Endodermal cell (in vitro differentiated cells): ENCODE measurements at places on chromosomes 3 and 15. TPM values are rescaled to one million over a fixed set of nuclear protein-coding genes. Genes with fewer than 3 reads are reported as not detected.

The LYZL4 gene
- not detected in 2 replicates for total RNA-seq

The OIP5 gene
- 18.9 and 21.2 TPM in 2 replicates for total RNA-seq

- no peaks in the 10 kb centered on the region for H3K27me3 ChIP-seq
- no peaks in the 10 kb centered on the region for H3K36me3 ChIP-seq
- H3K4me1 ChIP-seq, result no peaks in the 10 kb centered on the region
- no peak overlapping the region for H3K27ac ChIP-seq
Observed at GRCh38 chr15:75306188-75306587, 23.6 kb downstream of the GOLGA6D start.

- no peaks in the 10 kb centered on the region for H3K27me3 ChIP-seq
- no peak for DNase-seq
- no peak overlapping the region for H3K4me3 ChIP-seq
- no peaks in the 10 kb centered on the region for H3K36me3 ChIP-seq
- no peak overlapping the region for H3K27ac ChIP-seq
- H3K4me1 ChIP-seq, result peaks cover 8% of the 10 kb centered on the region
Observed at GRCh38 chr3:154778057-154778456, 302.1 kb upstream of the MME start.

DNA sequence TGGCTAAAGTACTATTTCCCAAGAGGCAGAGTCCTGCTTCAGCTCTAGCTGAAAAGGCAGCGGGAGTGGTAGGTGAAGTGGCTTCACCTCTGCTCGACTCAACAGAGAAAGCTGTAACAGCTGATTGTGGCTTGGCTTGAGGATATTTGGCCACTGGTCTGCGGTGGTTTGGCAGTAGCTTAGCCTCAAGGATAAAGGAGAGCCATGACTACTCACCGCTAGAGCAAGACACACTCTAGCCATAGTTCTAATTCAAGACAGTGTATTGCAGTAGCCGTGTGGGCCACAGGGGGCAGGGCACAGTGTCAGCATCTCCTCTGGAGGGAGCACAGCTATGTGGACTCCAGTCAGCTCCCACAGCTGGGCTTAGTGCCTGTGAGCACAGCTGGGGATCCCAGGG, 23.5 kb downstream of the TPRG1 start:
- peak; percentile 73 for DNase-seq
- no peak overlapping the region for H3K4me3 ChIP-seq
- H3K27me3 ChIP-seq, result no peaks in the 10 kb centered on the region
- H3K4me1 ChIP-seq, result no peaks in the 10 kb centered on the region

DNA sequence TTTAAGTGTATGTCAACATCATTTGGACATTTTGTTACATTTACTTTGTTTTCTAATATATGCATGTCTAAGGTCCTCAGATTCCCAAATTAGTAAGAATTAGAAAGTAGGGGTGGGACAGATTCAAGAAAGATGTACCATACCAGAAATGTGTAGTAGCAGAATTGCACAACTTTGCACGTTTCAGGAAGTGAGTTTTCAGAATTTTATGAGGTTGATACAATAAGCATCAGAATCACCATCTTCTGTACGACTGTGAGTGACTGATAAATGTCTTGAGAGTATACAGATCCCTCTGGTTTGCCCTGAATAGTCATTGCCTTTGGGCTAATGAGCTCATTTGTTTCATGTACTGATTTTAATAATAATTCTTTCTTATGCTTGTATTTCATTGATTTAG, 9.3 kb downstream of the ARIH2 start:
- H3K36me3 ChIP-seq, result peaks cover 83% of the 10 kb centered on the region
- no peak overlapping the region for H3K4me3 ChIP-seq
- no peaks in the 10 kb centered on the region for H3K27me3 ChIP-seq

GRCh38 chr15:41169781-41170180, 53.7 kb upstream of the INO80 start:
- H3K36me3 ChIP-seq, result no peaks in the 10 kb centered on the region
- H3K4me3 ChIP-seq, result no peak overlapping the region
- peak; percentile 12 for DNase-seq
- H3K27me3 ChIP-seq, result no peaks in the 10 kb centered on the region
- no peaks in the 10 kb centered on the region for H3K4me1 ChIP-seq
